ENCODE measurements at places on chromosomes 16 and 17.

- H3K4me1 ChIP-seq: peaks cover 6% of the 10 kb centered on the region
- no peaks in the 10 kb centered on the region for H3K27me3 ChIP-seq
- H3K27ac ChIP-seq: no peak overlapping the region
- H3K4me3 ChIP-seq: no peak overlapping the region
Observed at GRCh38 chr17:80265205-80266068, 4.8 kb downstream of the RNF213 start.

DNA sequence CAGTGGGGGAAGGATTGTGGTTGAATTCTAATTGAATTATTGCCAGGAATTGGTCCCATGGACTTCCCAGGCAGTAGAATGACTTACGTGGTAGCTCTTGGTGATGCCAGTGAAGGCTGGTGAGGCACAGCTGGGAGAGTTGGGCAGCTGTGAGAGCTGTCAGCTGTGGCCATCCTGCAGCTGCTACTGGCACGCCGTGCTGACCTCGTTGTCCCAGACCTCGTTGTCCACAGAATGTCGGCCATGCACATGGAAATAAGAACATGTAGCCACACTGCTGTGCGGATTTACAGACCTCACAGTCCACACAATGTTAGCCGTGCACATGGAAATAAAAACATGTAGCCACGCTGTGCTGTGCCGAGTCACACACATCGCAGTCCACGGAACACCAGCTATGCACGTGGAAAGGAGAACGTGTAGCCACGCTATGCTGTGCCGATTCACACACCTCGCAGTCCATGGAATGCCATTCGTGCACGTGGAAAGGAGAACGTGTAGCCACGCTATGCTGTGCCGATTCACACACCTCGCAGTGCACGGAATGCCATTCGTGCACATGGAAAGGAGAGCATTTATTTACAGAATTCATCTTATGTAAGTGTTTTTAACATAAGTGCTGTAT is 59.2 kb downstream of the BANP start:
- H3K4me3 ChIP-seq: no peak overlapping the region
- no peaks in the 10 kb centered on the region for H3K27me3 ChIP-seq
- H3K4me1 ChIP-seq: no peaks in the 10 kb centered on the region
- H3K27ac ChIP-seq: no peak overlapping the region
- H3K36me3 ChIP-seq: peaks cover 37% of the 10 kb centered on the region

DNA sequence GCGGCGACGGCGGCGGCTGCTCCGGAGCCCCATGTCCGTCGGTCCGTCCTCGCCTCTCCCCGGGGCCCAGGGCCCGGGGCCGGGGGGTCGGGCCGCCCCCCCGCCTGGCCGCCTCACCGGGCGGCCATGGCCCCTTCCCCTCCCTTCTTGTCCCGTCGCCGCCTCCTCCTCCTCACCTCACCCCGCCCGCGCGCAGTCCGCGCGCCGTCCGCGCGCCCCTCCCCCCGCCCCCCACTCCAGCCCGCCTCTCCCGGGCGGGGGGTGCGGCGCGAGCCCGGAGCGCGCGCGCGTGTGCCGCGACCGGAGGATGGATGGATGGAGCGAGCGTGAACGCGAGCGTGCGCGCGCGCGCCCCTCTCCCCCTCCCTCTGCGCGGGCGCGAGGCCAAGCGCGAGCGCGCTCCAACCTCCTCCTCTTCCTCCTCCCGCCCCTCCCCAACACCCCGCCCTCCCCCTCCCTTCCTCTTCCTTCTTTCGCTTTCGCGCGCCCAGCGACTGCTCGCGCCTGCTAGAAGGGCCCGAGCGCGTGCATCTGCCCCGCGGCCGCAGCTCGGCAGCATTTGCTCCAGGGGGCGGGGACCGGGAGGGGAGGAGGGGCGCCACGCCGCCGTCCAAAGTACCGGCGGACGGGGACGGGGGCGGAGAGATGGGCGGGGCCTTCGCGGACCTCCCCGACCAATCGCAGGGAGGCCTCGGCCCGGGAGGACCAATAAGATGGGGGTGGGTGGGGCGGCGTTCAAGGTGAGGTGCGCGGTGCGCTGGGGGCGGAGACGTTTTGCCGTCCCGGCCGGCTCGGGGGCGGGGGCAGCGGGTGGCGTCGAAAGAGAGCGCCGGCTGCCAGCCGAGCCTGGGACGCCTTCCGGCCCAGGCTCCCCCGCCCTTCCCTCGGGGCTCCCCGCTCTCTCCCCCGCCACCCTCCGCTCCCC is at the start of gene ATXN7L3:
TSS of gene ATXN7L3 (minus strand) at position 332 of the 925 bp plus-strand sequence. CDS start 1,814 bp downstream, outside the sequence.
- H3K27ac ChIP-seq: peak within 1 kb of the TSS; percentile 96
- H3K27me3 ChIP-seq: no peaks in the 10 kb centered on the region
- peaks cover 27% of the 10 kb centered on the region for H3K36me3 ChIP-seq
- peaks cover 22% of the 10 kb centered on the region for H3K4me1 ChIP-seq
- peak within 1 kb of the TSS; percentile 96 for H3K4me3 ChIP-seq

- no peaks in the 10 kb centered on the region for H3K36me3 ChIP-seq
- H3K27ac ChIP-seq: no peak overlapping the region
- no peaks in the 10 kb centered on the region for H3K4me1 ChIP-seq
- H3K4me3 ChIP-seq: no peak overlapping the region
- H3K27me3 ChIP-seq: no peaks in the 10 kb centered on the region
Observed at GRCh38 chr17:8859804-8860430, 7.6 kb downstream of the PIK3R6 start.

- no peak for DNase-seq
- H3K4me1 ChIP-seq: no peaks in the 10 kb centered on the region
- no peak overlapping the region for H3K27ac ChIP-seq
Observed at GRCh38 chr17:1162116-1162855, 17.5 kb downstream of the ABR start.

GRCh38 chr17:82031303-82031884 is at the start of gene RAC3:
TSS of gene RAC3 (plus strand) at chr17:82031678. CDS start at chr17:82031762, 84 bp downstream.
- H3K27ac ChIP-seq: peak within 1 kb of the TSS; percentile 47
- no peaks in the 10 kb centered on the region for H3K36me3 ChIP-seq
- peaks cover 21% of the 10 kb centered on the region for H3K4me1 ChIP-seq

- H3K4me3 ChIP-seq: no peak overlapping the region
- no peaks in the 10 kb centered on the region for H3K36me3 ChIP-seq
- no peaks in the 10 kb centered on the region for H3K4me1 ChIP-seq
- no peak for DNase-seq
- H3K27me3 ChIP-seq: peaks cover 2% of the 10 kb centered on the region
- no peak overlapping the region for H3K27ac ChIP-seq
Observed at GRCh38 chr17:30589431-30589830, 112.2 kb downstream of the GOSR1 start.

DNA sequence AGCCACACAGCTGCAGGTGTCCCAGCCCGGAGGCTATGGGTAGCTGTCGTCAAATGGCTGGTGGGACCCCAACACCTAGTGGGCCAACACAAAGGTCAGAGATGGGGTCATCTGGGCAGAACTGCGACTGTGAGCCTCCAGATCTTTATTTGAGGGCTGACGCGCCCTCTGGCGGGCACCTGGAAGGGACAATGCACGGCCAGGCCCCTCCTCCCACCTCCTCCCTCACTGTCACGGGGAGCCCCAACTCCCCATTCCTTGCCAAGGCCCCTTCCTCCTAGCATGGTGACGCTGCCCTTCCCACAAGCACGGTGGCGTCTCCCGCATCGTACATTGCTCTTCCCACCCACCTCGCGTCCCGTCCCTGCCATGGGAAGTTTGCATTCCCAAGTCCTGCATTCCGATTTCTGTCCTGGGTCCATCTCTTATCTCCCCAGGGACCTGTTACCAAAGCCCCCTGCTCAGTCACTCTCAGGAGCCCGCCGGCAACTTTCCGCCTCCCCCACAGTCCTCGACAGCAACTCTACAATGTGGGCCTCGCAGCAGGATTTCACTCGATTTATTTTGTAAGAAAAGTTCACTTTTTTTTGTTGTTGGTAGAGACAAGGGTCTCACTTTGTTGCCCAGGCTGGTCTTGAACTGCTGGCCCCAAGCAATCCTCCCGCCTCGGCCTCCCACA is 1.0 kb downstream of the TLE7 start:
- H3K27ac ChIP-seq: no peak overlapping the region
- DNase-seq: no peak
- H3K36me3 ChIP-seq: no peaks in the 10 kb centered on the region
- H3K4me3 ChIP-seq: no peak overlapping the region

DNA sequence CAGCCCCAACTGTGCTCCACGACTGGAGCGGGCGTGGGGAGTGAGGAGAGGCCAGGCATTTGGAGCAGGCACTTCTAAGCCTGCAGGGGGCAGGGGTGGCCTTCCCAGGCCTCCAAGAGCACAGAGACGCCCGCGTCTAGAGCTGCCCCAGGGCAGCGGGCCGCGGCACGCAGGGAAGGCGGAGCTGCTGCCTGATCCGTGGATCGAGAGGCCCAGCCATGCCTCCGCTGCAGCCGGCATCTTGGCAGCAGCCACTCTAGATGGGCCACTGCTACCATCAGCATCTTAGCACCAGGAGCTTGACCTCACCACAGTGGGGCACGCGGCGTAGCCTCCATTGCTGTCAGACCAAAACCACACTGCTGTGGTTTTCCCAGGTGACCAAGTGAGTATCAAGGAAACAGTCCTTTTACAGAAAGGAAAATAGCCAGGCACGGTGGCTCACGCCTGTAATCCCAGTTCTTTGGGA is 20.4 kb upstream of the WDR45B start:
- H3K4me1 ChIP-seq: no peaks in the 10 kb centered on the region
- no peaks in the 10 kb centered on the region for H3K36me3 ChIP-seq
- no peak overlapping the region for H3K4me3 ChIP-seq
- DNase-seq: peak; percentile 80
- H3K27ac ChIP-seq: no peak overlapping the region
- H3K27me3 ChIP-seq: no peaks in the 10 kb centered on the region

GRCh38 chr17:47305302-47305923 is 18.3 kb upstream of the EFCAB13 start:
- peaks cover 8% of the 10 kb centered on the region for H3K36me3 ChIP-seq
- no peak overlapping the region for H3K4me3 ChIP-seq
- H3K27ac ChIP-seq: no peak overlapping the region
- no peak for DNase-seq
- no peaks in the 10 kb centered on the region for H3K27me3 ChIP-seq

DNA sequence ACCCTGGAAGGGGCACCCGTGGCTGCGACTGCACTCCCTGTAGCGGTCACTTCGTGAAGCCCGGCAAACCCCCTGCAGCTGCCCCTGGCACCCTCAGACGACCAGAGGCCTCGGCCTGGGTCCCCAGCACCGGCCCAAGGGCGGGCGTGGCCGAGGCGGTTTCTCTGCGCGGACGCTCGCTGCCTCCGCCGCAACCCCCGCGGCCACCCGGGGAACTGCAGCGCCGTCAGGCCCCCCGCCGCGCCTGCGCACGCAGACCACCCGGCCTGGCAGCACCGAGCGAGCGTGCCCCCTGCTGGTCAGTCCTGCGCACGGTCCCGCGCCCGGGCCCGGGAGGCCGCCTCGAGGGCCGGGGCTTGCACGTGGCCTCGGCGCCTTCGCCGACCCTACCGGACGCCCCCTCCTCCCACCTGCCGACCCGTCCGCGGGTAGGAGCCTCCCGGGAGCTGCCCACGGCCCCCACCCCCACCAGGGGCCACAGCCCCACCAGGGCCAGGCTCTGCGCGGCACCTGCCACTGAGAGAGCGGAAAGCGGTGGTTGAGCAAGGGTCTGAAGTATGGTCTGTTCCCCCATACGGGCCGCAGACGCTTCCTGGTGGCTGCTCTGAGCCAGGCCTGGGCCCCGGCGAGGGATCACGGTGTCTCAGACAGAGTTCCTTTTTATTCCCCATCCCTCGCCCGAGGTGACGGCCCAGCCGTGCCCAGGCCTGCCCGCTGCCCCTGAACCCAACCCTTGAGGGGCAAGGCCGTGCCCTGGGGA is 11.5 kb upstream of the HS3ST6 start:
- H3K4me1 ChIP-seq: peaks cover 16% of the 10 kb centered on the region
- H3K27me3 ChIP-seq: no peaks in the 10 kb centered on the region
- peak overlapping the region; percentile 55 for H3K4me3 ChIP-seq
- no peaks in the 10 kb centered on the region for H3K36me3 ChIP-seq
- no peak overlapping the region for H3K27ac ChIP-seq

- H3K36me3 ChIP-seq: peaks cover 79% of the 10 kb centered on the region
- no peak overlapping the region for H3K4me3 ChIP-seq
- no peak overlapping the region for H3K27ac ChIP-seq
- no peak for DNase-seq
- no peaks in the 10 kb centered on the region for H3K27me3 ChIP-seq
Observed at GRCh38 chr17:80924807-80925610, 66.6 kb upstream of the CHMP6 start.

DNA sequence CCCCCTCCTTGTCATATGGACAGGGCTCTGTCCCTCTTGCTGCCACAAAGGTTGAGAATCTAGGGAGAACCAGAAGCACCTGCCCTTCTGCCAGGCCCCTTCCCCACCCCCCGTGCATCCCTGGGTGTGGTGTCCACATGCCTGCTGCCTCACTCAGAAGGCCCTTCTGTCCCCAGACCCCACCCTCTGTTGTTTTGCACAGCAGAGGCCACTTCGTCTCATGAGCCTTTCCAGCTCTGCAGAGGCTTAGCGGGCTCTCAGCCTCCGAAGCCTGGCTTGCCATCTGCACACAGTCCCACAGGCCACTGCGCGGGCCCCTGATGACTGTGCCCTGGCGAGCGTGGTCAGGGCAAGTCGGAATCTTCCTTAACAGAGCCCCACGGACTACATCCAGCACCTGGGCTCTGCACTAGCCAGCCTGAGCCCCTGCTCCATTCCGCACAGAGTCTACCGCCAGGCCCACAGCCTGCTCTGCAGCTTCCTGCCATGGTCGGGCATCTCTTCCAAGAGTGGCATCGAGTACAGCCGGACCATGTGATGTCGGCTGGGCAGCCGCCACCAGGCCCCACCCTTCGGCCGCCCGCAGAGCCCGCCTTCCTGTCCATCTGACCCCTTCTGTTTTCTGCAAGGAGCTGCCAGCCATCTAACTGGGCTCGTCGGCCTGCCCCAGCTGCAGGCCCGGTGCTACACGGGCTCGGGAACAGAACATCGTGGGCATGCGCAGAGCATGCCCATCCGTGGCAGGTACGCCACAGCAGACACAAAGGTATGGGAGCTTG is 10.8 kb downstream of the C16orf90 start:
- peaks cover 85% of the 10 kb centered on the region for H3K36me3 ChIP-seq
- no peak overlapping the region for H3K27ac ChIP-seq
- no peak overlapping the region for H3K4me3 ChIP-seq
- H3K27me3 ChIP-seq: no peaks in the 10 kb centered on the region

DNA sequence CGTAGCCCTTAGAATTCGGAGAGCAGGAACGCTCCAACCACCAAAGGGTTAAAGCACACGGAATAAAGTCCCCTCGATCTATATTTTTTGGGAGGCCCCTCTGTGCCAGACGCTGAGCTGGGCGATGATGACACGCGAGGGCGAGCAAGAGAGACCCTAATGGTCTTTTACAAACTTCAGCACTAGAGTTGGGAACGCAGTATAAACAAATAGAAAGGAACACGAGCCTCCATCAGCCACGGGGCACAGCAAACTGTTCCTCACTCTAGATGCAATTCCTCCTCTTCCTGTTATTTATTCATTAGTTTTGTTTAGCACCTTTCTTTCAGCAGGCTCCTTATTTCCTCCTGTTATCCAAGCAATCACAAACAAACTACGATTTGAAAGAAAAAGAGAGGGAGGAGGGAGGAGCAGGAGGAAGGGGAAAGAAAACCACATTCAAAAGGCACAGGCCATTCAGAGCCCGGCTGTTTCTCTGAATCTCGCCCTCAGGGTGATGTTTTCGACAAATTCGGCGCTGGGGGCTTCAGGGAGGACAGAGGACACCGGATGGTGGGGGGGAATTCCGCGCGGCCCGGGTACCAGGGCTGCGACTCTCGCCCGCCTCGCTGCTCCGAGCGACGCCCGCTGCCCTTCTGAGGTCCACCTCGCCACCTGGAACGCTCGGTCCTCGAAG is 1.6 kb downstream of the TOX3 start:
- H3K27ac ChIP-seq: peak overlapping the region; percentile 40
- H3K27me3 ChIP-seq: no peaks in the 10 kb centered on the region
- H3K36me3 ChIP-seq: no peaks in the 10 kb centered on the region
- peaks cover 3% of the 10 kb centered on the region for H3K4me1 ChIP-seq
- DNase-seq: peak; percentile 43
- H3K4me3 ChIP-seq: peak overlapping the region; percentile 81

GRCh38 chr17:38571833-38572668 is 33.7 kb downstream of the SRCIN1 start:
- H3K27me3 ChIP-seq: peaks cover 91% of the 10 kb centered on the region
- H3K27ac ChIP-seq: no peak overlapping the region
- no peaks in the 10 kb centered on the region for H3K36me3 ChIP-seq
- H3K4me3 ChIP-seq: no peak overlapping the region
- H3K4me1 ChIP-seq: no peaks in the 10 kb centered on the region
- no peak for DNase-seq

All from small intestine (tissue), 16 donors.